Stimulated activated effector memory CD8-positive, alpha-beta T cell treated with anti-CD3 and anti-CD28 coated beads, Interleukin-12 subunit alpha, Interleukin-12 subunit beta, amount 100 ng/mL, for 72 hours (primary cell): ENCODE measurements at places on chromosomes 1 and 21.

- no peak for DNase-seq
Observed at GRCh38 chr1:177480741-177481305, 310.1 kb downstream of the BRINP2 start.

GRCh38 chr1:205492774-205493173, 11.7 kb upstream of the CDK18 start:
- no peak for DNase-seq

GRCh38 chr21:31558189-31558961, 101.1 kb upstream of the SOD1 start:
- no peak for DNase-seq

DNA sequence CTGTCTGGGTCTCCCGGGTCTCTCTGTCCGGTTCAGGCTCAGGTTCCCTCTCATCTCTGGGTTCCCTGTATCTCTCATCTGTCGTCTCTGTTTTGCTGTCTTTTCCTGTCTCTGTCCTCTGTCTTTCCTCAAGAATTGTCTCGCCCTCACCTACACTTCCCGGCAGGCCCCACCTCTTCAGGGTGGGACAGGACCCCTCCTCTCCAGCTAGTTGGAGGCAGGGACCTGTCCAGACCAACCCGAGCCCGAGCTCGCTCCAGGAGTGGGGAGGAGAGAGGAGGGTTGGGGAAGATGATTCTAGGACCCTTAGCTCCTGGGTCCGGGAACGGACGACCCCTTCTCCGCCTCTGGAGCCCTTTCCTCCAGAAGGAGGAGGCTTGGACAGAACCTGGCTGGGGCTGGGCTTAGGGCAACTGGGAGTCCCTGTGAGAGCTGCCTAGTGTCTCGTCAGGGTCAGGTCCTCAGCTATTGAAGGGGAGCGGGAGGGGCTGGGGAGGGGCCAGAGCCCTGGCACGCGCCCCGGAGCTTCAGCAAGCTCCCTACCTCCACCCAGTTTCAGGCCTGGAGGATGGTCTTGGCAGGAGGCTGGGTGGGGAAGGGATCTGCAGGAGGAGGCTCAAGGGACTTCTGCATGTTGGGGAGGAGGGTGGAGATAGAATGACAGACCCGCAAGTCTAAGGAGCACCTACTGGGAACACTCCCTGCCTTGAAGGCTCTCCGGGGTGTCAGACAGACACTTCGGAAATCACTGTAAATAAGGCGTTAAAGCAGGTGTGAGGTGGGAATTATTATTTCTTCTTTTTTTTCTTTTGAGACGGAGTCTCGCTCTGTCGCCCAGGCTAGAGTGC, 26.3 kb upstream of the EPB41 start:
- no peak for DNase-seq

GRCh38 chr1:241266121-241266520, 90.9 kb downstream of the RGS7 start:
- no peak for DNase-seq

- DNase-seq = no peak
Observed at GRCh38 chr1:114462341-114462740, 48.7 kb downstream of the TRIM33 start.

DNA sequence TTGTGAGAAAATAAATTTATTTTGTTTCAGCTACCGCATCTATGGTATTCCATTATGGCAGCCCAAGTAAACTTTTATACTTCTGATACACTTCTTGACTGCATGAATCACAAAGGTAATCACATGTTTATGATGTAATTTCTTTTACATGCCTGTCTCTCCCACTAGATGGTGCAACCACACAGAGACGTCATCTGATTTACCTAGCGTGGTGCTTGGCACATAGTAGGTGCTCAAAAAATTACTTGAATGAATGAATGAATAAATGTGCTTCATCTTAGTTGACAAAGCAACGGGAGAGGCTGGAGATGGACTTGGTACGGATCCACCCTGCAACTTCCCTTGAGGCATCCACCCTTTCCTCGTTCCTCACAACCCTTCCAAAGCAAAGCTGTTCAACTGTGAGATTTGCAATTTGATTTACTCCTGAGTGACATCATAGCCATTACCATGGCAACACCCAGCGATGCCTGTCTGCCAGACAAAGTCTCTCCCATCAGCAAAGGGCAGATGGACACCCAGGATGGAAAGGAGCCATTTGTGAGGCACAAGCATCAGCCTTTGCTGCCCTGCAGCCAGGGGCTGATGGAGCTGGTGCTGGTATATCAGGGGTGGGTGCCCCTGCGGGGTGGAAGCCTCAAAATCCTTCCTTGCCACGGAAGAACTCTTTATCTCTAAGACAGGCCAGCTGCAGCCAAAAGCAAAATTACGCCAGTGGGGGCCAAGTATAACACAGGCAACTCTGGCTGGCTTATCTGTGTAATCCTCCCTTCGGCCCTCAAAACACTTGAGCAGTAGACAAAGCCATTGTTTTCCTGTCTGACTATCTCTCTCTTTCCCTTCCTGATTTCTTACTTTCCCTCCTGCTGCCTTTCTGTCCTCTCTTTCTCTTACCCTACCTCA, 18.9 kb upstream of the VWA5B1 start:
- DNase-seq = no peak

GRCh38 chr1:77378723-77379535, 97.1 kb downstream of the AK5 start:
- no peak for DNase-seq

DNA sequence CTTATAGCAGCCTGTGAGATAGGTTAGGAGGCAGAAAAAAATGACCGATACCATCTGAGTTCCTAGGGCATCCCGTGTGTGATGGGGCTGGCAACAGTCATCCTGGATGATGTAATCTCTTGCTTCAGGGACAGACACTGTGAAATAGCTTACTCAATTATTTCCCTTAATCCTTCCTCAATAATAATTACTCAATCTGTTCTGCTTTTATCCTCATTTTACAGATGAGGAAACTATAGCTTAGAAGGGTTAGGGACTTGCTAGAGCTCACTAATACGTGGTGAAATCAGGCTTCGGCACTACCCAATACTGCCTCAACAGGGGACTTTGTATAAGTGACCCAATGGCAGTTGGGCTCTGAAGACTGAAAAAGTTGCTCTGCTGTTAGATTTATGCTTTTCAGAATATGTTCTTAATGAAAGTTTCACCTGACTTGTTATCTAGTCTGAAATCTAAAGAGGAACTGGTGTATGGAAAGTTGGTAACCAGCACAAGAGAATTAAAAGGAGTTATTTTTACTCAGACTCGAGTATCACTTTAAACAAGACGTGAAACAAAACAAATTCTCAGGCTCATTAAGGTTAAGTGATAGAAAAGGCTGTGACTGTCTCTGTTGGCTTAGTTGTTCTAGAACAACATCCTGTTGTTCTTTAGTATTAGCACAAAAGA, 14.4 kb downstream of the CD55 start:
- DNase-seq = no peak

DNA sequence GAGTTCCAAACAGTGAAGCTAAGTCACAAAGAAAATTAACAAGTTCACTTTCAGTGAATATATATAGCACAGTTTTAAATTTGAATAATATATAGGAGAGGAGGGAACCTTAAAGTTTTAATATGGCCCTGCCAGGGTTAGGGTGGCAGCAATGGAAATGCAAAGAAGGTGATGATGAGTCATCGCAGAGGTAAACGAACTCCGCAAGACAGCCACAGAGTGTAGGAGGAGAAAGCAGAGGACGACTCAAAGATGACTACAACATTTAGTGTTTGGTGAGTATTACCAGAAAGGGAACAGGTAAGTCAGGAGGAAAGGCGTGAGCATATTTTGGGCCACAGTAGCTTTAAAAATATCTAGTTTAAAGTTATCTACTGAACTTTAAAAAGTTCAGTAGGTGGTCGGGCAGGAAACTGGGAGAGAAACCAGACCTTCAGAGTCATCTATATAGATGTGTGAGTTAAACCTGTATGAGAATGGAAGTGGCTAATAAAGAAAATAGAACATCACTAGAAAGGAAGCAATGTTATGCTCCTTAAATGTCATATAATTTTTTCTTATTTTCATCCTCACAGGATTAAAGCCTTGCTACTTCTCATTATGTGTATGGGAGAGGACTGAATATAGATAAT, 75.7 kb downstream of the UCHL5 start:
- no peak for DNase-seq

GRCh38 chr1:59994302-59995198, 68.0 kb upstream of the CYP2J2 start:
- no peak for DNase-seq

DNA sequence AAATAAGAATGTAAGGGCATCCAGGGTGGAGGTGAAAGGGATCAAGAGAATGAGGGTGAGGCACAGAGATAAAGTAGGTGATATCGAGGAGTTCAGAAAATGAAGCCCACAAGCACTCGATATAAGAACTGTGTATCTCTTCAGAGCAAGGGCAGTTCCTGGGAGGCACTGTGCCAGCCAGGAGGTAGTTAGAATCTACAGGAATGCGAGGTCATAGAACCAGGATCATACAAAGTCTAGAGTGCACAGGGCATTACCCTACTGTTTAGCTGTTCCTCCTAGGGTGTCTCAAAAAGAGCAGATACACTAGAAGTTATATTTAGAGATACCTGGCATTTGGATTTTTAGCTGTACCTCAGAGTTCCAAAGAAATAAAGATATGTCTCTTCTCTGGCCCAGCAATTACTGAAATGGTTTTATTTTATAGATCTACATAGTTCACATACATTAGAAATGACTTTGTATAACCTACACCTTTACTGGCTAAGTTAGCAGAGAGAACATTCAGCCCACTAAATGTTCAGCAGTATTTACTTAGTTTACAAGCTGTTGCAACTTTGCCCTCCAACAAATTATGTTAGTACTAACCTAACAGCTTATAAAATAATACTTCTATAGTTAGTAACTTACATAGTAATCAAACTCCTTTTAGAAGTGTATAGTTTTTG, 1.6 kb downstream of the OVAAL start:
- no peak for DNase-seq

DNA sequence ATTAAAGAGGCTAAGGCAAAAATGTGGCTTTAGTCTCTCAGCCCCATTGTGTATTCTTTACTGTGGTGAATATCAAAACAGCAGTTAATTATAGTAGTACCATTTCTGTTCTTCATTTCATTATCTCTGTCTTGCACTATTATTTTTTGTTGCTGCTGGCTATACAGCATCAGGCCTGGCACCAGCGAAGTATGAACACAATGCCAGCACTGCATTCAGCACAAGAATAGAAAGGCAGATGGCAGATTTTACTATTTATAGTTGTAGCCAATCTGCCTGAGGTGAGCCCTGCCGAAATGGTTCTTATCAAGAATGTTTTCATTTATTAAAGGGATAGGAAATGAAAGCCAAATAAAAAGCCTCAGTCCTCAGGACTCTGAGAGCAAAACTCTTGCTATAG, 72.1 kb downstream of the GPR52 start:
- DNase-seq = no peak

- DNase-seq = no peak
Observed at GRCh38 chr1:193940176-193940575, 753.8 kb upstream of the B3GALT2 start.

DNA sequence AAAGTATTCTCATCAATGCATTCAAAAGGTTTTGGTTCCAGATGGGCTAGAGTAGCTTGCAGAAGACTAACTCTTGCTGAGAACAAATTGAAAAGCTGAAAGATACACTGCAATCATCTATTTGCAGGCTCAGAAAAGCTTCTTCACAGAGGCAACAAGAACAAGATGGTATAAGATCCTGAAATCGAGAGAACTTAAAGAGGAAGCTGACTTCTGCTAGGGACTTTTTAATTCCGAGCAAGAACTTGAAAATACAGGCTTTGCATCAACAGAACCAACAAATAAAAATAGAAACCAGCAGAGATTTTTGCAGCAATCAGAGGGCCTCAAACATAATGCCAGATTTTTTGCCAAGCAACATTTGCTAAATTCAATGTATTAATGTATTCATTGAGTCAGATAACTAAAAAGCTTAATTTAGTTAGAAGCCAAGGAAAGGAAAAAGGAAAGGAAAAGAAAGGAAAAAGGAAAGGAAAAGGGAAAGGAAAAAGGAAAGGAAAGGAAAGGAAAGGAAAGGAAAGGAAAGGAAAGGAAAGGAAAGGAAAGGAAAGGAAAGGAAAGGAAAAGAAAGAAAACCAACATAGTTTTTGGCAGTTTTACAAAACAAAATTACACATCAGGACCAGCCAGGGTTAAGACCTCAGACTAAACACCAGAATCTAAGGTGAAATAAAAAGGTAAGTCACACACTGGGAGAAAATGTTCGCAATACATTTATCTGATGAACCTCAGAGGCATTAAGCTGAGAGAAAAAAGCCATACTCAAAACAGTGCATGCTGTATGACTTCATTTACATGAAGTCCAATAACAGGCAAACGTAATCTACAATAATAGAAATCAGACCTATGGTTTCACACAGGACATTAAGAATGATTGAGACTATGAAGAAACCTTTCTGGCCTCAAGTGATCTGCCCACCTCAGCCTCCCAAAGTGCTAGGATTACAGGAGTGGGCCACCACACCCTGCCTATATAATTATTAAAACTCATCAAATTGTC, 42.6 kb downstream of the FAF1 start:
- DNase-seq = no peak

DNA sequence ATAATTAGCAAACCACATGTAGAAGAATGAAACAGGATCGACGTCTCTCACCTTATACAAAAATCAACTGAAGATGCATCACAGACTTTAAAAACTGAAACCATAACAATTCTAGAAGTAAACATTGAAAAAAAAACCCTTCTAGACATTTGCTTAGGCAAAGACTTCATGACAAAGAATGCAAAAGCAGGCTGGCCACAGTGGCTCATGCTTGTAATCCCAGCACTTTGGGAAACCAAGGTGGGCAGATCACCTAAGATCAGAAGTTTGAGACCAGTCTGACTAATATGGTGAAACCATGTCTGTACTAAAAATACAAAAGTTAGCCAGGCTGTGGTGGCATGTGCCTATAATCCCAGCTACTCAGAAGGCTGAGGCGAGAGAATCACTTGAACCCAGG, 1351.7 kb downstream of the MRPL39 start:
- no peak for DNase-seq

DNA sequence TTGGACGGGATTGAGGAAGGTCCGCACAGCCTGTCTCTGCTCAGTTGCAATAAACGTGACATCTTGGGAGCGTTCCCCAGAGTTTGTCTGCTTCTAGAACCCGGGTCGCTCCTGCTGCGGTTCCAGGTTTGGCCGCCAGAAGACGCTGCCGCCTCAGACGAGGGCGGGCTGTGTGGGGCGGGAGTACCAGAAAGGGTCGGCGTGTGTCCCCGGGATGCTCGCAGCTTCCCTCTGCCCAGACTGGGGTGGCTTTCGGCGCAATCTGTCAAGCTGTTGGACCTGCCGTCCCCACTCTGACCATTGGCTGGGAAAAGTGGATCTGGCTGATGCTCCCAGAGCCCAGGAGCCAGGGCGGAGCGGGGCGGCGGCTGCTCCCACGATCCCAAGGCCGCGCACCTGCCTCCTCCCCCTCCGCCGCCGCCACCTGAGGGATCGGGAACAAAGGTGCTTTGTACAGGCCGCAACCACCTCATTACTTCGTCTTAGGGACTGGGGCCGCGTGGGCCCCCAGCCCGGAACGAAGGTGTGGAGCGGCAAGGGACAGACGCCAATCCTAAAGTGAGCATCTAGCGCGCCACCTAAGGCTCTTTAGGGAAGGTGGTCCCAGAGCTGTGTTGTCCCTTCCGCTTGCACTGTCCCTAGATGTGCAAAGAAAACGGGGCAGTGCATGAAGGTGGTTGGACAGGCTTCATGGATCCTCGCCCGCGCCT, 683 bp upstream of the EFNA4 start:
- peak; percentile 78 for DNase-seq

GRCh38 chr1:214270097-214270650, 10.8 kb upstream of the SMYD2 start:
- DNase-seq = no peak
